ENCODE measurements at places on chromosomes 6 and 20. TPM values are rescaled to one million over a fixed set of nuclear protein-coding genes. Genes with fewer than 3 reads are reported as not detected.
A peak's percentile ranks its signal among the peaks of the same experiment; 100 is the strongest.

DNA sequence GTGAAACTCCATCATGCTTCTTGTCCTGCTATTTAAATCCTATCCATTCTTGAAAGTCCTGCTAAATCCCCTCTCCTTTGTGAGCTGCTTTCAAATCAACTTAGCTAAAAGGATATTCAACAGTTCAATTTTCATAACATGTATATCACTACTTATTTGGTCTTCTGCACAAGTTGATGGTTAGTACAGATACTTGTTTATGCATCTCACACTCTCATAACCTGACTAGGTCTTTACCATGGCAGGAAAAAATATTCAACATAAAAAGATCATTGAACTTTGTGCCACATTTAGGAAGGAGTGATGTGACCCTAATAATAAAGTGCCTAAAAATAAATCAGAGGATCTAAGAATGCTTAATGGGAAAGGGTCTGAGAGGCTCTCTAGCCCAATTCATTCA lies 148.2 kb downstream of the RALGAPA2 start:
- no peak for DNase-seq

DNA sequence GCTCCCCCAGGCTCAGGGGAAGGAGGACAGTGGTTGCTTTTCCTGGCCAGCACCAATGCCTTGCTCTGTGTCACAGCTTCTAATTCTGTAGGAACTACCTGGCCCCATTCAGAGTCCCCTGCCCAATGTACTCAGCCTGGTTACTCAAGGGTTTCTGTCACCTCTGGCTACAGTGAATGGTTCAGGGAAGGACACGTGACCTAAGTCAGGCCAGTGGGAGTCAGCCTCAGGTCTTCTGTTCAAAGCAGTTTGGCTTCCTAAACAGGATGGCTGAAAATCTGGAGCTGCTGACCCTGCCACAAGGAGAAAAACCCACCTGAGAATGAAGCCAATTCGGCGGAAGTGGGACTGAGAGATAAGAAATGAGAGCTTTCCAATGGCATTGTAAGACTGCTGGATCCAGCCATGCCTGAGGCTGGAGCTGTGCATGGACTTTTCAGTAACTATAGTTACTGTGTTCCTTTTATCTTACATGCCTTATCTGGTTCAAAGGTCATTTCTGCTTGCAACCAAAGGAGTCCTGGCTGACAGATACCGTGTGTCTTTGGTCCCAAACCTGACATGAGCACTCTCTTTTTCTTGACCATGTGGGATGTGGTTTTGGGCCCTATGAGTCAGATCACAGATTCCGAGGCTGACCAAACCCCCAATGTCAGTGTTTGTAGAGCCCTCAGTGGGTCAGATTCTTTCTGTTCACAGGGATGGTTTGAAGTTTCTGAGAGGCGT lies 104.3 kb downstream of the SULF2 start:
- no peak for DNase-seq

WFDC10B gene
- 1.0 TPM for polyA plus RNA-seq

GRCh38 chr6:10463491-10464481 lies 48.9 kb upstream of the TFAP2A start:
- peak; percentile 41 for DNase-seq

GRCh38 chr6:138285800-138286199 lies 67.5 kb upstream of the PBOV1 start:
- peak; percentile 40 for DNase-seq

DNA sequence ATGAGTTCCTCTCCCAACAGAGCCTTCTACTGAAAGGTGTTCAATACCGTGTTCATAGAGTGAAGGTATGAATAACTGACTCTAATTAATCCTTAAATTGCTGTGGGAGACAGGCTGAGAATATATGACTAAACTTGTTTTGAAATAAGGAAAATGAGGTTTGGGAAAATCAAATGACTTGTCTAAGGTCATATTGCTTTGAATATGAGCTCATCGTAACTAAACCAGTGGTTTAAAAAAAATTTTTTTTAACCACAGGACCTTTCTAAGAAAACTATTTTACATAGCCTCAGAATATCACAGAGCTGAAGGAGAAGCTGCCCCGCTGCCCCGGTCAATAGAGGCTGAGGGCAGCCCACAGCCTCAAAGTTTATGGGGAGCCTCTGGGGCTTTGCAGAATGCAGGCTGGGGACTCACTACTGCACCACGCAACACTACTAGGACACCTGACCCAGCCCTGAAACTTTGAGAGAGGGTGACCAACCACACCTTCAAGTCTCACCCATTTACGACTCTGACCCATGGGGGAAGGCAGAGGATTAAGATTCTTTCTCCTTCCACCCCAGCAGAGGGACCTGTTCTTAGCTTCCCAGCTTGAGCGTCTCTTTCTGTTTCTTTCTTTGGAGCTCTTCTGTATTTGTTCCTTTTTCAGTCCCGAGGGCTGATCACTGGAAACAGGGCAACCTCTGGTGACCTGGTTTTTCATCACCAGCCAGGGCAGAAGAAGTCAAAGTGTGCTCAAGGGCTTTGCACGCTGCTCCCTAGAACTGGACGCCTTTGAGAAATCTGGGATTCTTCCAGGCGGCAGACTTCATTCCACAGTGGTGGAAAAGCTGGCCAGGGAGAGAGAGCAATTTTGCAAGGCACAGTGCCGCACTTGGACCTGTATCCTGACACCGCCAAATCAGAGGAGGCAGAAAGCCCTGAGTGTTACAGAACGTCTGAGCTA lies 220.2 kb downstream of the ATXN1 start:
- peak; percentile 4 for DNase-seq

TTK gene
- polyA plus RNA-seq, result 50.7 TPM

- no peak for DNase-seq
Observed at GRCh38 chr20:40090236-40090635, 598.8 kb downstream of the MAFB start.

GRCh38 chr6:170178561-170179477 lies 112.1 kb downstream of the DLL1 start:
- peak; percentile 19 for DNase-seq

HSPA12B gene
- polyA plus RNA-seq, result 3.3 TPM

- DNase-seq, result no peak
Observed at GRCh38 chr20:62489186-62489931, 13.6 kb upstream of the GATA5 start.

DNA sequence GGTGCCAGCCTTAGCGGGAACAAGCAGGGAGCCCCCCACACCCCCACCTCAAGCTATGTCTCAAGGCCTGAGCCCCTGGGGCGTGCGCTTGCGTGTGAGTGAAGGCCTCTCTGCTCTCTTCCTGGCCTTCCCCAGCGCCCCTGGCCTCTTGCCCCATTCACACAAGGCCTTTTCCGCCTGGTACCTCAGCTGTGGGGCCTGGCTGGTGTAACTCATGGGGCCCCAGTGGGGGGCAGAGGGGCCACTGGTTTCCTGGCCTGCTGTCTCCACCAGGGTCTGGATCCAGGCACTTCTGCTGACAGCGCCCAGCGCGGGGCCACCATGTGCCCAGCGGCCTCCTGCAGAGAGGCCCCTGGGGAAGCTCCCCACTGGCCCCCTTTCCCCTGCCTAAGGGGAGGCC lies 34.7 kb downstream of the GNAS-AS1 start:
- DNase-seq, result no peak

- no peak for DNase-seq
Observed at GRCh38 chr6:82484001-82484400, 120.4 kb downstream of the TPBG start.

DNA sequence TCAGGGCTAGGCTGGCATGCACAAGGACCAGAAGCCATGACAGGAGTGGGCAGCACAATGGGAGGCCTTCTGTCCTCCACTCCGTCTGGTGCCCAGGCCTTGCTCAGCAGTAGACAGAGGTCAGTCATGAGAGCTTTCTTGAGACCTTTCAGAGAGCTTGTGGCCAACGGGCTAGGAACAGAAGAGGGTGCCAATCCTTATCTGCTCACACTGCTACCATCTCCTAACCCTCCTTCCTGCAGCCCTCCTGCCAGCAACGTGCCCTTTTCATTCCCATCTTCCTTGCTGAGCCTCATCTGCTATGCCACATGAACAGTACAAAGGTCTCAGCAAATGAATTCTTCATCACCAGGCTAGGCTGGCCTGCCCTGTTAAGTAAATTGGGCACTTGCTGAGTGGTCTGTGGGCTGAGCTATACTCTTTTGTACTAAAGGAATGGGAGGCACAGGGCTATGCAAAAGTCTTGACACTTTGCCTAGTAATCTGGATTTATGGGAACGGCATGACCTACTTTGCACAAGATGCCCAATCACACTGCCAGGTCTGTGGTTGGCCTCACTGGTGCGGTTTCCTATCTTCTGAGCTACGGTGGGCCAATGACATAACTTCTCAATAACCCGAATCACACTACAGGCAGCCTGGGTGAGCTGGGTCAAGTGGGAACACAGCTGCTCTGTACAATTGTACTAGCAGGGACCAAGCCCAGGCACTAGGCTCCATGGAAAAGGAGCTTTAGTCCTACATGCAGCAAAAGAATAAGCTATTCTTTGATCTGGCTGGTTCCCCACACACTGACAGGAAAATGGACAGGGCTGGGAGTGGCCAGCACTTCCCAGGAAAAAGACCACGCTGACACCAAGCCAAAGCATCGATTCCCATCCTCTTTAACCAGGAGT lies 47.8 kb downstream of the ELOVL5 start:
- no peak for DNase-seq

IP6K3 gene
- polyA plus RNA-seq, result 0.16 TPM

- DNase-seq, result no peak
Observed at GRCh38 chr20:4717816-4718570, 3.7 kb upstream of the PRND start.

GRCh38 chr6:11585426-11586016 lies 48.0 kb downstream of the TMEM170B start:
- peak; percentile 70 for DNase-seq

DNA sequence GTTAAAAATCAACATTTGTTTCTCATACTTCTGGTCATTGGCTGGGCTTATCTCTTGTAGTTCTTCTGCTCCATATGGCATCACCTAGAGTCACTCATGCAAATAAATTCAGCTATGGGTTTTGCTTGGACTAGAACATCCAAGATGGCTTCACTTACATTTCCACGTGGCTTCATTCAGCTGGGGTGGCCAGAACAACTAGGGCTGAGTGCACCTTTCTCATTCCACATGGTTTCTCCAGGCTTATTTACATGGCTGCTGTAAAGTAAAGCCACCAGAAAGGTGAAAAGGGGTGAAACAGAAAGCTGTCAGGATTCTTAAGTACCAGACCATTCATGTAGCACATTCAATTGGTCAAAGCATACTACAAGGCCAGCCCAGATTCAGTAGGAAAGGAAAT lies 151.1 kb upstream of the BMP2 start:
- DNase-seq, result no peak

- DNase-seq, result no peak
Observed at GRCh38 chr6:111798281-111798725, 74.9 kb downstream of the FYN start.

DNA sequence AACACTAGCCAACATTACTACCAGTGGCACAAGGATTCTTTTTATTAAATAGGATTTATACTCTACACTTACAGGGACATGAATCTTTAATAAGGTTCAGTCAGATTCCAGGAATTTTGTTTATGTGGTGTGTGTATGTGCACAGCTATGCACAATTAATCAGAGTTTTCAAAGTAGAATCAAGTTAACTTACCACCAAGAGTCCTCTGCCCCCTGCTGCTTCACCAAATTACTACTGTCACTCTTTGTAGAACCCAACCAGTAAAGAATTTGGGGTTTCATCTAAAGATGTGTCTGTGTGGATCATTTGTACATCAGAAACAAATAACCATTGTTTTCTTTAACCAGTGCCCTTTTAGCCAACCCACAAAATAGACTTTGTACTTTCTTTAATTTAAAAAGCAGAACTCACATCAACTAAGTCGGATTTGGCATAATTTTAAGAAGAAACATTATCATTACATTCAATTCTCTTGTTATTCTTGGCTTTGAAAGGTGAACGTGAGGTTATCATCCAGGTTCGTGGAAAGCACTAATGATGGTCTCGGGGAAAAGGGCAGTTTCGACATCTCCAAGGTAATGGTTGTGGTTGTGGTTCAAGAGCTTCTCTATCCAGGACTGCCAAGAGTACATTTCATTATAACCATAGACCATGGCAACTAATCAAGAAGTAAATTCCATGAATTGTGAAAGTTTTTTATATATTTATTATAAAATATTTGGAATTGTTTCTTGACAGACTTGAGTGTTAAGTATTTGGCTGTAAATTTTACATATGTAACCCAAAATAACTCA lies 514.3 kb upstream of the ID4 start:
- DNase-seq, result no peak

DNA sequence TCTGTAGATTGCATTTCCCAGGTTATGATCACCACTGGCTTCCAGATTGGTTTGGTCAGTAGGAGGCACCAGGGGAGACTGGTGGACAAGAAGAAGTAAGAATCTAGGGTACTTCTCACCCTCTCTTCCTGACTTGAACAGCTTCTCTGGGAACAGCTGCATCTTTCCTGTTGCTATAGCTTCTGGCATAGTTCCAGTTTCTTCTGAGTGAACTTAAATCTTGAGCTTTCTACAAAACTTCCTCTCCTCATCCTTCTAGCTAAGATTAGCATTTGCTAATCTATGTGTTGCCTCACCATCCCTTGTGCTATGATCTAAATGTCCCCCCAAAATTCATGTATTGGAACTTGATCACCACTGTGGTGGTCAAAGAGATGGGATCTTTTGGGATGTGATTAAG lies 724.6 kb downstream of the UTRN start:
- no peak for DNase-seq

DNA sequence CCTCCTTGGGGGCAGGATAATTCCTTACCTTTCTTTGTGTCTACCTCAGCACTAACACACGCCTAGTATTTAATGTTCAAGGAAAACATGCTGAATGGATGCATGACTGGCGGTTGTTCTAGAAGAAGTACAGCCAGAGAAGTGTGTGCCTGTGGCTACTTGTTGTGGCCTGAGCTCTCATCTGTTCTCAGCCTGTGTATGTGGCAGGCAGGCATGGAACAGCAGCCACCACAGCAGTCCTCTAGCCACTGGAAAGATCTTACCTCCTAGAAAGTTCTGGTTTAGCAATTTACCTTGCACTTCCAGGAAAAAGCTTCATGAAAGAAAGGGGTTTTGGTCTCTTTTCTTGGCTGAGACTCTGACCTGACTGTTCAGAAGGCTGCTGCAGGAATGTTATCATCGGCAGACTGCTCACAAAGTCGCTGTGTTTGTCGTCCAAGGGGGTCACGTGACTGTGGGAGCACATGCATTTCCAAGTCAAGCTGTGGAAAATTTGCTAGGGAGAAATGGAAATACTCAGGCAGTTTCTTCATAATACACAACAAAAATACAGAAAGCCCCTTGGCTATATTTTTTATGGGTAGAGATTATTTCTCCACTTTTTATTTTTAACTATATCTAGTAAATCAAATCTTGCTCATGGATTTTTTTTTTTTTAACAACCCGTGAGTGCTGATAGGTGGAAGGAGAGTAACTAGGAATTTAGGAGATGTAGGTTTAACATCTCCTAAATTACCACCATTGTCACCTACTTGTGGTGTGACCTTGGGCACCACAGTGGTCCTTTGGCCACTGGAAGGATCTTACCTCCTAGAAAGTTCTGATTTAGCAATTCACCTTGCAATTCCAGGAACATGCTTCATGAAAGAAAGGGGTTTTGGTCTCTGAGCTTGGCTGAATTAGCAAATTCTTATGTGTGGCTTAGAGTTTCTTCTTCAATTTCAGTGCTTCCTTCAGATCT lies 110.8 kb upstream of the GPR6 start:
- DNase-seq, result no peak

- no peak for DNase-seq
Observed at GRCh38 chr6:41226752-41227151, 1.4 kb upstream of the TREML4 start.
